Stimulated activated CD4-positive, alpha-beta T cell treated with anti-CD3 and anti-CD28 coated beads, Interleukin-15, amount 100 ng/mL, for 48 hours (primary cell): ENCODE measurements at places on chromosomes 2 and 18.

GRCh38 chr2:146642066-146642465 is 1202.8 kb upstream of the ACVR2A start:
- no peak for DNase-seq

DNA sequence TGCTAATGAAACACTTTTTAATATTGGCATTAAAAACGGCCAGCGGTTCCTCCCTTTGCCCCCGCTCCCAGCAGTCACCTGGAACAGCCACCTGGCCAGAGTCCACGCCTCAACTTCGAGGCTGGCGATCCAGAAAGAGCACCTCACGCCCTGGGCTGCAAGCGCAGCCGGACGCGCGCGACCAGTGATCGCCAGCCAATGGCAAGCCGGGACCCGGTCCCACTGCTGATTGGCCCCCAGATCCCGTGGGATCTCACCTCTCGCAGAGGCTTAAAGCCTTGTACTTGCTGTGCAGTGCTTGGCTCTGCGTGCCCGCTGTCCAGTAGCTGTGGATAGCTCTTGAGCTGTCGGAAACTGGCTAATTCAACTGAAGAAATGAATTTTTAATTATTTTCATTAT is 4.1 kb upstream of the RBM45 start:
- no peak for DNase-seq

DNA sequence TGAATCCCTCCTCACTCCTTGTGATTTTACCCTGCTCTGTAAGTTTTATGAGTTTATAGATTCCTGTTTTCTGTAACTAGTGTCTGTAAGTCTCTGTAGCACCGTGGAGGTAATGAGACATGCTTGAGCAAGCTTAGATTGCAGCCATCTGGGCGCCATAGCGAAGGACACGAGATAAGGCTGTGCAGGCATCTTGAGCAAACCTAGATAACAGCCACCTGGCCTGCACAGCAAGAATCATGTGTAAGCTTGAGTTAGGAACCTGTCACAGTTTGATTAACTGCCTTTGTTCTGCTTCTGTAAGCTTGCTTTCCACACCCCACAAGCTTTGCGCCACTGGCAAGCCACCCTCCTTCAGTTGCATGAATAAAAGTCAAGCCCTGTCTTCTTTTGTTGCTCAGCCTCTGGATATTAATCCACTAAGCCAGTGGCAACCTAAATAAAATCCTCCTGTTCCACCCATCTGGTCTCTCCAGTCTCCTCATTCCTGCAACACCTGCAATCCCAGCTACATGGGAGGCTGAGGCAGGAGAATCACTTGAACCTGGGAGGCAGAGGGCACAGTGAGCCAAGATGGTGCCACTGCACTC is 270.6 kb upstream of the RGPD4 start:
- DNase-seq: no peak

DNA sequence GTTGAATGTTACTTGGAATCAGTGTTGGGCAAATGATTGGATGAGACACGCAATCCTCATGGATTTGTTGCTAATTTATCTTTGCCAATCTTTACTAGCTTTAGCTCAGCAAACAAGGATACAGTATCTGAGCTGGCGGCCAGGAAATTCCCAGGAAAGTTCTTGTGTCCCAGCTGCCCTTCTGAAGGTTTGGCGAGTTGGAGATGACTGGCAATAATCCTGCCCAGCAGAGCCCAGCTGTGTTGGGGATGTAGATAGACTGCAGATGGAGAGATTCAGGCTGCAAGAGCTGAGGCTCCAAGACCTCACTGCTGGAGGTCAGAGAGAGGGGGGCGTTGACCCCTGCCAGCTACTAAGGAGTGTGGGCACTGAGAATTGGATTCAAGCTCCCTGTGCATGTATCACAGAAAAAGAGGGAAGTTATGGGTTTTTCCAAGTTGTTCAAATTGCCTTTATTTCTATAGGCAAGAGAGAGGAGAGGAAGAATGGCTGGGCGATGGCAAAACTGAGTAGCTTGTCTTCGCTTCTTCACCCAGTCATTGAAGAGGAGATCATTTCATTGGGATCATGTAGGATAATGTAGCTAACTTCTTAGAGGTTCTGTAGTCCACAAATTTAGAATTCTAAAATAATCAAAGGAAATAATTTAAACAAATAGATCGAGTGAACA is 506.8 kb upstream of the LRATD1 start:
- no peak for DNase-seq

DNA sequence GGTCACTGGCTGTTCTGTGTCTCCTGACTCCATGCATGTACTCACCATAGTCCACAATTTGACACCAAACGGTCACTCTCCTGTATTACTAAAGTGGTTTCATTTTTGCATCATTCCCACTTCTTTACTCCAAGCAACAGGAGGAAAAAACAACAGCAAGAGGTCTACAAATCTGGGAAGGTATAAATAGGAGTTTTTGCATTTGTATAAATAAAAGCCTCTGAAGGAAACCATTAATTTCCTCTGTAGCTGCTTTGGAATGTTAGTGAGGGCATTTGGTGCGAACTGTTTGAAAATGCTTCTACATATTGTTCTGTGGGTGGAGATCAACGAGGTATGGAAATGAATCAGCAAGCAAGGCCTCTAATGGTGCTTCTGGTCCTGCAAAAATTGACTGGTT is 148.5 kb upstream of the DLX2 start:
- no peak for DNase-seq

DNA sequence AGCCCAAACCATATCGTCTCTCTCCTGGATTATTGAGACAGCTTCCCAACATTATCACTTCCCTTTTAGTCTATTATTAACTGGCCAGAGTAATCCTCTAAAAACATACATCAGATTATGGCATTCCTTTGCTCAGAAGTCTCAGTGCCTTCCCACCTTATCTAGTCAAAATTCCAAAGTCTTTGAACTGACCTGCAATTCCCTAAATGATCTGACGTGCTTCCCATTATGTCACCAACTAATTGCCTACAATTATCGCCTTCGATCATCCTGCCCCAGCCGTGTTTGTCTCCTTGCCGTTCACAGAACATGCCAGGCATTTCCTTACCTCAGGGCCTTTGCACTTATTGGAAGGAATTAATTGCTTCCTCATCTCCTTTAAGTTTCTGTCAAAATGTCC is 332.4 kb downstream of the IRS1 start:
- DNase-seq: no peak

- no peak for DNase-seq
Observed at GRCh38 chr2:207549145-207549544, 19.4 kb downstream of the CREB1 start.

GRCh38 chr2:222883420-222883819 is 22.6 kb downstream of the ACSL3 start:
- DNase-seq: no peak

DNA sequence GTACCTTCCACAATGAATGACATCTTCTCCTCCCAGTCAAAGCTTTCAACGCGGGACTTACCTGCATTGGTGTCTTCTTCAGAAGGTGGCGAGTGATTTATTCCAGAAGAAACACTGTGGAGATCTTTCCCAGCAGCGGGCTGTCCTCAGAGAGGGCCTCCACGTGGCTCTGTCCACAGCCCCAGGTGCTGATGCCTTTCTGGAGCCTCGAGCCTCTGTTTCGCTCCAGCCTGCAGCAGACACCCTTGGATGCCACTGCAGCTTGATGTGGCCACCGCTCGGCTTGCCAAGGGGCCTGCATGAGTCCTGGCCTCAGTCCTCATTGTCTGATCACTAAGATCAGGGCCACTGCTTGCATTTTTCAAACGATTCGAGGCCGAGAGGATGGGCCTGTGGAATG is 46.6 kb upstream of the GALR1 start:
- DNase-seq: no peak

GRCh38 chr2:88865801-88866371 is 174.4 kb downstream of the RPIA start:
- no peak for DNase-seq

DNA sequence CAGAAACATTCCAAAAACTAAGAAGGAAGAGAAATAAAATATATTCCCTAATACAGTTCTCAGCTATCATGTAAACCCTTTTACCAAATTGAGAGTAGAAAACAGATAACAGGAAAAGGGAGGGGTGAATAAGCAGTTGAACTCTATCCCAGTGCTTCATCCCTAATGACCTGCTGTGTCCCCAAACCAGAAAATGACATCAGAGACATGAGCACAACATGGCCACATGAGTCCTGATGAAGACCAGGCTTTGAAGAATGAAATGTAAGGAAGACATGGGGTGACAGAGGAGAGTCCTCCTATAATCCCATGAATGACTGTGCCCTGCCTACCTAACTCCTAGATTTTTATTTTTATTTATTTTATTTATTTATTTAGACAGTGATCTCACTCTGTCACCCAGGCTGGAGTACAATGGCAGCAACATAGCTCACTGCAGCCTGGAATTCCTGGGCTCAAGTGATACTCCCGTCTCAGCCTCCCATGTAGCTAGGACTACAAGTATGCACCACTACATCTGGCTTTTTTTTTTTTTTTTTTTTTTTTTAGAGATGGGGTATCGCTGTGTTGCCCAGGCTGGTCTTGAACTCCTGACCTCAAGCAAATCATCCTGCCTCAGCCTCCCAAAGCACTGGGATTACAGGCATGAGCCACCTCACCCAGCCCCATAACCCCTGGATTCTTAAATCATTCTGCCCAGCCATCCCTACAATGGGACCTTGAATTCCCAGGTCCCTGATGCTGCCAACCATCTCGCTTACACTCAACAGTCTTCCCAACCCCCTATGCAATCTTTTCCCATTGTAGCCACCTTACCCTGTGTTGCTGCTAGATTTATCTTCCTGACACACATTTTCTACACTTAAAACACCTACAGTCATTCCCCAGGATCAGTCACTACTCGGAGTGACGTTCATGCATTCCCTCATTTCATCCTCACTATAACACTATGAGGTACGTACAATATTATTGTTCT is 64.5 kb downstream of the ANKRD44 start:
- DNase-seq: no peak

GRCh38 chr2:143771939-143772338 is 642.7 kb downstream of the ARHGAP15 start:
- no peak for DNase-seq

DNA sequence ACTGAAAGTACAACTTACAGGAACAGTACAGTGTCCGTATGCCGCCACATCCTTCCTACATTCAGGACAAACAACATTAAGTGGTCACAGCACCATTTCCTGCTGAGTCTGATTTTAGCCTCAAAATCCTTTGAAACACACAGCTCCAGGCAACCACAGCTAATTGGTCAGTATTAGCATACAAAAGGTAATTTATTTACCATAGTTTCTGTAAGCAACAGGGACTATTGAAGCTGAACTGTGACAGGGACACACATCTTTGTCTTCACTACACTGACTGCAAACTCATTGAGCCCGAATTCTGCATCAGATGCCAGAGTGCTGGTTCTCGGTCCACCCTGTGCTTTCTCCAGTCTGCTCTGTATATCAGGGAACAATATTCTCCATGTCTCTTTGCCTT is 151.8 kb downstream of the ST6GAL2 start:
- DNase-seq: no peak

DNA sequence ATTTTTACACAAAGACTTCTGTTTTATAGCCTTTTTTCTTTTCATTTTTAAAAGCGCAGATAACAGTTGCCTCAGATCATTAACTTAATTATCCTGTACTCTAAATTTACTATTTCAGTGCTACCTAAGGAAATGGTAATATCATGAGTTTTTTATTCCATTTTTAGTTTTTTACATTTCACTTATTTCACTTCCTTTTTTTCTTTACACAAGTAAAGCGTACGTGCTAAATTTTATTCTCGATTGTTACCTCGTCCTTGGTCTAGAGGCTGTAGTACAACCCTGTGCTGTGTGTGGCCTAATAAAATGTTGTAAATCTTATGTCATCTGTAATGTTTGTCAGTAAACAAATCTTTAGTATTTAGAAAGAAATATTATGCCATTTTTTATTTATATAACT is 49.2 kb downstream of the CRIM1 start:
- DNase-seq: no peak

DNA sequence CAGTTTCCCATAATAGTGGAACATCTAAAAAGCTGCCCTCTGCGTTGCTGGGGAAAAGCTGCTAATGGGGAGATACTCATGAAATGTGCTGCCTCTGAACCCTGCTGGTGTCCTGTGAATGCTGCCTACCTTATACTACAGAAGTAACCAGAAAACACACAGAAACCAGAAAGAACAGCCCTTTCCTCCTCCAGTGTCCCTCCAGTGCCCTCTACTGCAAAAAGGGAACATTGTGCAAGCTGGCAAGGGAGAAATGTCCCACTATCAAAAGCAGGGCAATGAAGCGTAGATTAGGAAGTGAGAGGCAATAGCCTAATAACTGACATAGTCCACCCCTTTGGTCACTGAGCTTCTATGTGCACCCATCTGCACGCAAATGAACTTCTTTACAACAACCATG is 162.7 kb upstream of the ETAA1 start:
- DNase-seq: no peak

DNA sequence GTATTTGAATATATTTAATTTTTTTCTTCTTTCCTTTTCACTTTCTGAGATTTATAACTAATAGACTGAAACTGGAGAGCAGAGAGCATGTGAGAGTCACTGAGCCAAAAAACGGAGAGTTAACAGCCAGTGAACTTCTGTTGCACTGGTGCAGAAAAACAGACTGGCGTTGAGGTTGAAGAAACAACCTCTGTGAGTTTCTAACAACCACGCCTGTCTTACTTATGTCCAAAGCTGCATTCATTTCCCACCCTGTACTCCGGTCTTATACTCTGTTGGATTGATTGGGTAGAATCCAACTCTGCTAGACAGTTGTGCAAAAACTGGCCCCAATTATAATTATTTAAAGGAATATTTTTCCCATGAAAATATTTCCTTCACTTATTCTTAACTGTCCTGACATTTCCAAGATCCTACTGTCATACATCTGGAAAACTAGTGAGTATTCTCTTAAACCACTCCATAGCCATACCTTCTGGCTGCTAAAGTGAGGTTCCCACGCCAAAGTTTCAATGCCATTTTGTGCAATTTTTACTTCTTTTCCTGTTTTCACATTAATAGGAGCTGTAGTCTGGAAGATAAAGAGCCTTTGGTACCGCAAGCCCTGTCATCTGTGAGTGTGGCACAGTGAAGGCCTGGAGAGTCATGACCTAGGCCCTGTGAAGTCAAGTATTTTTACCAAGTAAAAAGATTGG is 9.4 kb downstream of the CYP1B1 start:
- no peak for DNase-seq

DNA sequence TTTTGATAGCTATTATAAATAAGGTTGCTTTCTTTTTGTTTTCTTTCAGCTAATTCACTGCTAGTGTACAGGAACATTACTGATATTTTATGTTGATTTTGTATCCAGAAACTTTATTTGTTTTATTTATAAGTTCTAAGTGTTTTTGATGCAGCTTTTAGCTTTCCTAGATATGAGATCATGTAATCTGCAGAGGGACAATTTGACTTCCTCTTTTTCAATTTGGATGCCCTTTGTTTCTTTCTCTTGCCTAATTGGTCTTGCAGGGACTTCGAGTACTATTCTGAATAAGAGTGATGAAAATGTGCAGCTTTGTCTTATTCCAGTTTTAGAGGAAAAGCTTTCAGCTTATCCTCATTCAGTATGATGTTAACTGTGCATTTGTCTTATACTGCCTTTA is 643.4 kb upstream of the CDH2 start:
- no peak for DNase-seq

- DNase-seq: peak; percentile 3
Observed at GRCh38 chr2:133780099-133780996, 212.1 kb upstream of the NCKAP5 start.
